ENCODE measurements at places on chromosomes 16 and 17.

GRCh38 chr16:30669026-30669902 is 11.0 kb downstream of the FBRS start:
- no peak for DNase-seq

- DNase-seq, result no peak
Measured at GRCh38 chr17:43024407-43025289, at the start of gene RND2. TSS of gene RND2 (plus strand) at chr17:43025231. CDS start at chr17:43025348, 117 bp downstream.

GRCh38 chr16:24729951-24730815 is 732 bp downstream of the TNRC6A start:
- DNase-seq, result no peak

DNA sequence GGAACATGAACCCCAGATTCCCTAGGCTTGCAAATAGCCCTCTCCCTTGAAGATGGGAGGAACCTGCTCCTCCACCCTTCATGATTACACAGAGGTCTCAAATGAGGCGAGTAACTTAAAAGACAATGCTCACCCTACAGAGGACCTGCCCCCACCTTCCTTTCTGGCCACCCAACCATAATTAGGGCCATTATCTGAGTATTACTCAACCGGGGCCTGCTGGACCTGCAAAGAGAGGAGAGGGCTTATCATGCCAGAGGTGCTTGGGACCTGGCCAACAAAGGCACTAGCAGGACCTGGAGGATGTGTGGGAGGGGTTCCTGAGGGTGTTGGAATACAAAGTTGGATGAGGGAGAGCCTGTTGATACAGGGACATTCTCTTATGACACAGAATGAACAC is 42.4 kb downstream of the RNF157 start:
- no peak for DNase-seq

GRCh38 chr16:23566724-23567123 is 9.2 kb downstream of the UBFD1 start:
- DNase-seq, result no peak

DNA sequence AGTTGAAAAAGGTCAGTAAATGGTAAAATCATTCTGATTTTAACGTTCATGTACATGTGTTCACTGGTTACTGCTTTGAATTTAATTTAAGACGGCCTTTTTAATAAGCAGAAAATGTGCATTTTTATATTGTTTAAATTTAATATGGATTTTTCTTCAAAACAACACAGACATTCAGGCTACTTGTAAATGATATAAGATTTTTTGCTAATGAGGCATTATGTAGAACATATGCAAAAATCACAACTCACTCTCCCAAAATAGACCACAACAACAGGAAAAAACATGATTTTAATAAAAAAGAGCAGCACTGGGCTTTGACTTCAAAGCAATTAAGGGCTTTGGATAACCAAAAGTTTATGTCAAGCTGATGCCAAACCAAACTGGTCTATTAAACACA is 22.3 kb downstream of the RPGRIP1L start:
- DNase-seq, result no peak

DNA sequence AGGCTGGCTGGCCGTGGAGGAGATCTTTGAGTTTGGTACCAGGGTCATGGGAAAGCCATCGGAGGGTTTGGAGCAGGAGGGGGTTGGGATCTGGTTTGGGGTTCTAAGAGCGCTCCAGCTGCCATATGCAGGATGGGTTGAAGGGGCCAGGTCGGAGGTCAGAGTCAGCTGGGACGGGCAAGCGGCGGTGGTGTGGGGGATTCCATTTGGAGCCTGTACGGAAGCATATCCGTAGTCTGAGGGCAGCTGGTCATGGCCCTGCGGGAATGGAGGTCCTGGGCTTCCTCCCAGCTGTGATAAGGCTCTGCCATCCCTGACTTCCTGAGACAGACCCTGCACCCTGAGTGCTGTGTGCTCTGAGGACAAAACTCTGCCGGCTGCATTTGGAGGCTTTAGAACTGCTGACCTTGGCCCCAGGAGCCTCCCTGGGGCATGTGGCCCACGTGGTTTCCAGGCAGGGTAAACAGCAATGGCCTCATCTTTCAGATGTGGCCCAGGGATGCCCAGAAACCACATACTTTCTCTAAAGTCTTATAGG is 46.5 kb downstream of the ATP2C2 start:
- DNase-seq, result no peak

DNA sequence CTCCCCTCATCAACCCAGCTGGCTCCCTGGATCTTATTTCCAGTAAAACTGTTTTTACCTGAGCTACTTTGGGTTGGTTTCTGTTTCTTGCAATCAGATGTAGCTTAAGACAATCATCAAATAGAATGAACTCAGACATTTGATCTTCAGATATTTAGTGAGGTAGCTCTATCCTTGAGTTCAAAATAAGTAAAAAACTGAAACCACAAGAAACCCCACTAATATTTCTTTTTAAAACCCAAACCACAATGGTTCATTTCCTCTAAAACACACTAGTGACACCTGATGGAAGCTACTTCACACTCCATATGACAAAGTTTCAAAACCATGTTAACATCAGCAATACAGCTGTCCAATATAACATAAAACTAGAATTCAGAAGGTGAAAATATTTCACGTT is 37.8 kb downstream of the CACNG1 start:
- no peak for DNase-seq

DNA sequence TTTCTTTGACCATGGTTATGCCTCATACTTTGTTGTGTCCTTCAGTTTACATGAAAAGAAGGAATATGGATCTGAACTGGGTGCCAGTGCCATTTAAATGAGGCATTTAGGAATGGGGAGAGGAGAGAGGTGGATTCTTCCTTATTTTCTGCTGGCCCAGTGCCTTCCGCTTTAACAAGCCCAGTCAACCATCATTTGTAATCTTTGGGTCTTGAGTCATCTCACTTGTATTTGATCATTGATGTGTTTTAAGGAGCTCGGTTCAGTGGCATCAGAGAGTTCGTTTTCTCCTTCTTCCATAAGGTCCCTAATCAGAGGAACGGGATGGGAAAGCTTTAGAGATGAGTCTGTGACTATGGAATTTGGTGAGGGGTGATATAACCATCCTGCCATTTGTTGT is 334.9 kb downstream of the WWOX start:
- DNase-seq, result no peak

GRCh38 chr16:2854700-2855309 is 3.2 kb downstream of the PRSS22 start:
- no peak for DNase-seq

- no peak for DNase-seq
Measured at GRCh38 chr17:57866319-57866718, 16.5 kb upstream of the MRPS23 start.

DNA sequence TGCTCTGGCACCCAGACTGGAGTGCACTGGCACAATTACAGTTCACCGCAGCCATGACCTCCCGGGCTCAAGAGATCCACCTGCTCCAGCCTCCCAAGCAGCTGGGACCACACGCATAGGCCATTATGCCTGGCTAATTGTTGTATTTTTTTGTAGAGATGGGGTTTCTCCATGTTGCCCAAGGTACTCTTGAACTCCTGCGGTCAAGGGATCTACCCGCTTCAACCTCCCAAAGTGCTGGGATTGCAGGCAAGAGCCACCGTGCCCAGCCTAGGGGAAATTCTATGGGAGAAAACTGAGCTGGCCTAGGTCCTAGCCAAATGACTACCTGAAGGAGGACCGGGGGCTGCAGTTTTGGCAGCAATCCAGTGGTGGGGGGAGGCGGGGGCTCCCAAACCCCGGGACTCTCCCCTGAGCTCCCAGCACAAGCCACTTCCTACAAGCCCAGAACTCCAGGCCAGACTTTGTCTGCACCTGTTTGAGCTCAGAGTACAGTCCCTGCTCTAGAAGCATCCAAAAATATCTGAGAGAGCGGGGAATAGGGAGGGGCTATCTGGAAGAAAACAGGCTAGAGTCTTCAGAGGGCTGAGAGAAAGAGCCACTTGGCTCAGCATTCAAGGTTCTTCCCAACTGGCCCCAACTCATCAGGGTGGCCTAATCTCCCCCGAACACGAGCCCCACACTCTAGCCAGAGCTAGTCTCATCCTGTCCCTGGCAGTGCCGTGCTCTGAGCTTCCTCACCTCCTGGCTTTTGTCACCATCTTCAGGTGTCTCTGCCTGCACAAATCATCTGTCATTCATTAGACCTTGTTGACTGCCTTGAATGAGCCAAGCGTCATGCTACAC is 9.1 kb downstream of the SRL start:
- no peak for DNase-seq

DNA sequence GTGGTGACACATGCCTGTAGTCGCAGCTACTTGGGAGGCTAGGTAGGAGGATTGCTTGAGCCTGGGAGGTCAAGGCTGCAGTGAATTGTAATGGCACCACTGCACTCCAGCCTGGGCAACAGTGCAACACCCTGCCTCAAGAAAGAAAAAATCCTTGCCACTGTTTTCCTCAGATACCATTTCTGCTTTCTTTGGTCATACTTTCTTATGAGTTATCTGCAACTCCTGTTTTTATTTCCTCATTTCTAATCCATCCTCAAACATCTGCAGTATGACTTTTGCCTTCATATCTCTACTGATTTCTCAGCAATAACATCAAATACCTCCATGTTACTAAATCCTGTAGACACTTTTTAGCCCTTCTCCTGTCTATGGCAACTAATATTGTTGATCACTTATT is 3.1 kb upstream of the AP2B1 start:
- DNase-seq, result no peak

GRCh38 chr17:80717720-80718083 is 173.1 kb downstream of the RPTOR start:
- DNase-seq, result no peak

- no peak for DNase-seq
Measured at GRCh38 chr16:66918803-66919568, at the start of gene CDH16. TSS of gene CDH16 (minus strand) at chr16:66918885. CDS start at chr16:66918065, 820 bp downstream.

- DNase-seq, result no peak
Measured at GRCh38 chr17:79732804-79733691, 2.3 kb downstream of the ENPP7 start.

- DNase-seq, result no peak
Measured at GRCh38 chr16:3577302-3577752, at the start of gene NLRC3. TSS of gene NLRC3 (minus strand) at chr16:3577403. CDS start at chr16:3565036, 12,367 bp downstream.

DNA sequence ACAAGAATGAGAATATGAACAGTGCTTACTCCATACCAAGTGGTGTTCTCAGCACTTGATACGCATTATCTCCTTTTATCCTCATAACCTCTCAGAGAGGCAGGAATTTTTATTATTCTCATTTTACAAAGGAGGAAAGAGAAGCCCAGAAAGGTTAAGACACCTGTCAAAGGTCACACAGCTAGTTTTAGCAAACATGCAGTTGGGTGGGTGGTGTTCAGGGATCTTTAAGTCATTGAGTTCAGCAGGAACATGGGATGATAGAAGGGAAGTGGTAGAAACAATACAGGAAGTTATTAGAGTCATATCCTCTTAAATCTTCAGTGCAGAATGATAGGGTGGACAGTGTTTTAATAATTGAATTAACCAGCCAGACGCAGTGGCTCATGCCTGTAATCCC is 95.4 kb downstream of the IRX3 start:
- DNase-seq, result no peak

GRCh38 chr17:75876190-75876937 is 2.0 kb downstream of the TRIM47 start:
- no peak for DNase-seq

- no peak for DNase-seq
Measured at GRCh38 chr16:57335366-57335765, 23.2 kb upstream of the CCL22 start.

DNA sequence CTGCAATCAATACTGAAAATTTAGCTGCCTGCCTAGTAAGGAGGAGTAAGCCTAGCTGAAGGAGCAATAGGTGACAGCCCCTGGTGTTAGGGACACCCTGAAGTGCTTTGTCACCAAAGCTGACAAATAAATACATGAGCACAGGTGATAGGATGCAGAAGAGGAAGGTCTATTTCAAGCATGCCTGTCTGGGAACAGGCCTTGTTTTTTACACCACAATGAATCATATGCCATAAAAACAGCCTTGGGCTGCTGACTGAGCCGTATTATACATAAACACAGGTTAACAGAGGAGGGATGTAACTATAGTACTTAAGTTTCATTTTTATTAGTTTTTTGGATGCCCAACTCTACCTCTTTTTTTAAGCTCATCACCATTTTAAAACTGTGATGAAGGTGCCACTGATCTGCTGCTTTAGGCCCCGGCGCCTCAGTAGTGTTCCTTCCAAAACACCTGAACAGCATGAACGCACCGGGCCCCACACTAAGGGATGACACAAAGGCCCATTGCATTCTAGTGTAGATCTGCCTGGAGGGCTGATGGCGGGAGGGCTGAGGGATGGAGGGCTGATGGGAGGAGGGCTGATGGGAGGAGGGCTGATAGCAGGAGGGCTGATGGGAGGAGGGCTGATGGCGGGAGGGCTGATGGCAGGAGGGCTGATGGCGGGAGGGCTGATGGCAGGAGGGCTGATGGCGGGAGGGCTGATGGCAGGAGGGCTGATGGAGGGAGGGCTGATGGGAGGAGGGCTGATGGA is 150.3 kb downstream of the AATF start:
- no peak for DNase-seq

DNA sequence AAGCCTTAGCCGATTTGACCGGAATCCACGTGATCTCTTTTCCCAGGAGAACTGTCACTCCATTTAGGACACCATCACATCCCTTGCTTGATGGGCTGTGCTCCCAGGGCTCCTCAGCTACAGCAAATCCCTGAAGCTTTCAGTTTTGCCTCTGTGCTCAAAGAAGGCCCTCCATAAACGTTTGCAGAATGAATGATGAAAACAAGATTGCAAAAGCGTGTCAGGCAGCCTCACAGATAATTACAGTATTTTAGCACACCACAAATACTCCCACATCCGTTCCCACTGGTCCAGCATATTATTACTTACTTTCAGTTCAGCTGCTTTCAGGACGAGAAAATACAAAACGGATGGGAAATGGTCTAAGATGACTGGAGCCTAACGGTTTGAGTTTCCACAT is 84.6 kb downstream of the USP31 start:
- DNase-seq, result no peak

GRCh38 chr16:12801511-12802042 is 2.1 kb downstream of the CPPED1 start:
- DNase-seq, result no peak

DNA sequence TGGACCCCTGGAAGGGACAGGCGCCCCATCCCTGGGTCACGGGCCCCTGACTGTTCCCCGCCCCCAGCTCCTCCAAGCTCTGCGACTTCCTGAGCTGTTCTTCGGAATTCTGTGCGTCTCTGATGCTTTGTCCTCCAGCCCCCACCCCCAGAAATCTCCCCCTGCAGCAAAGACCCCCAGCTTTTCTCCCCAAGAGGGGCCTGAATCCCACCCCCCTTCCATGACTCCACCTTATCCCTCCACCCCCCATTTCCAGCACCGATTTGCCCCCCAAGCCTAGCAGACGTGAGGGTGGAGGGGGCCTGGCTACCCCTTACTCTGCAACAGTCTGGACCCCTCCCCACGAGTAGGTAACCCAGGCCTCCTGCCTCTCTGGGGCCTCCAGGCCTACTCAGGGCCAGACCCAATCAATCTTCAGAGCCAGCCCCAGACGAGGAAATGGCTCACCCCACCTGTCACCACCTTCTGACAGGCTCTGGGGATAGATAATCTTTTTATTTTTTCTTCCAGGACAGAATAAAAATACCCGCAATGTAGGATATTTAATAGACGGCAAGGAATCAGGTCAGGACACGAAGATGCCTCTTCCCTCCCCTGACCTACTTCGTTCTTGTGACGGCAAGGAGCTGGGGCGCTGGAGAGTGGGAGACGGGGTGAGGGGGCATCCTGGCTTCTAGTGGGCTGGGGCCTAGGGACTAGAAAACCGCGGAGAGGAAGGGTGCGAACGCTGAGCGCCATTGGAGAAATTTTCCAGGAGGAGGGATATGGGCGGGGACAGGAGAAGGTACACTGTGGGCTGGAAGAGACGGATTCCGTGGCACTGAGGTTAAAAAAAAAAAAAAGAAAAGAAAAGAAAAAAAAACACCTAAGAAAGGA is 744 bp upstream of the PLXDC1 start:
- DNase-seq, result no peak
